Type B pancreatic cell (in vitro differentiated cells): ENCODE measurements at places on chromosomes 6 and 20. TPM values are rescaled to one million over a fixed set of nuclear protein-coding genes. Genes with fewer than 3 reads are reported as not detected.
A peak's percentile ranks its signal among the peaks of the same experiment; 100 is the strongest.

The GABBR1 gene
- 26.6 and 71.7 TPM in 2 replicates for total RNA-seq

The CCN5 gene
- total RNA-seq = not detected in 2 replicates

The VTA1 gene
- 49.9 and 53.7 TPM in 2 replicates for total RNA-seq

The BTNL2 gene
- not detected in 2 replicates for total RNA-seq

GRCh38 chr20:51444922-51445438, 97.5 kb downstream of the NFATC2 start:
- H3K36me3 ChIP-seq = no peaks in the 10 kb centered on the region
- no peak for DNase-seq
- peak overlapping the region; percentile 48 for H3K4me3 ChIP-seq
- peaks cover 43% of the 10 kb centered on the region for H3K4me1 ChIP-seq

DNA sequence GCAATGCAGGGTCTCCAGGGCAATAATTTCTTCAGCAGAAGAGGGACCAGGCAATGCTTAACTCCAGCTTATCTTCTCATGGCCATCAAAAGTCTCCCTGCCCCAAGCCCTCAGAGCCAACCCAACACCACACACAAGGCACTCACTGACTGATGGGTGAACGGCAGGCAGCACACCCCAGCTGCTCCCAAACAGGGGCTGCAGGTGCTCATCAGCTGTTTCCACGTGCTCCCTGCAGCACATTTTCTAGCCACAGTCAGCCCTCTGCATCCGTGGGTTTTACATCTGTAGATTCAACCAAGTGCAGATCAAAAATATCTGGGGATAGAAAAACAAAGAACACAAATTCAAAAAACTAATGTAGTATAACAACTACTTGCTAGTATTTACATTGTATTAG, 4.0 kb upstream of the GABRR1 start:
- no peak for DNase-seq
- no peak overlapping the region for H3K27ac ChIP-seq
- no peaks in the 10 kb centered on the region for H3K36me3 ChIP-seq
- H3K27me3 ChIP-seq = peaks cover 4% of the 10 kb centered on the region

GRCh38 chr6:136762022-136762975, 30.0 kb downstream of the MAP3K5 start:
- DNase-seq = no peak
- peaks cover 17% of the 10 kb centered on the region for H3K4me1 ChIP-seq
- H3K4me3 ChIP-seq = no peak overlapping the region
- no peak overlapping the region for H3K27ac ChIP-seq
- H3K27me3 ChIP-seq = no peaks in the 10 kb centered on the region
- no peaks in the 10 kb centered on the region for H3K36me3 ChIP-seq

DNA sequence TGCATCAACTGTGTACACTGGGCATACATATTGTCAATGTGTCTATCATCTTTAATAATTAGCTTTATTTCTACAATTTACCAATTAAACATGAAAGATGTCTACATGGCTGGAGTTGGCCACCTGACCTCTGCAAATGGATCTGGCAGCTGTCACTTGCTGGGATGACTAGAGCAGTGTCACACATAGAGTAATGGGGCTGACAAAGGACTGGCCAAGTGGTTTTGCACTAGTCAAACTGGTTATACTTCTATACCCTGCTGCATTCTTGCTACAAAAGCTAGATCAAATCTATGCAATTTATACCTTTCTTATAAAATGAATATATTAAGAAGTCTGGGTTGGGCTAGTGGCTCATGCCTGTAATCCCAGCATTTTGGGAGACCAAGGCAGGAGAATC, 99.3 kb downstream of the SESN1 start:
- no peak overlapping the region for H3K4me3 ChIP-seq
- no peaks in the 10 kb centered on the region for H3K27me3 ChIP-seq
- H3K4me1 ChIP-seq = peaks cover 10% of the 10 kb centered on the region
- no peak overlapping the region for H3K27ac ChIP-seq

DNA sequence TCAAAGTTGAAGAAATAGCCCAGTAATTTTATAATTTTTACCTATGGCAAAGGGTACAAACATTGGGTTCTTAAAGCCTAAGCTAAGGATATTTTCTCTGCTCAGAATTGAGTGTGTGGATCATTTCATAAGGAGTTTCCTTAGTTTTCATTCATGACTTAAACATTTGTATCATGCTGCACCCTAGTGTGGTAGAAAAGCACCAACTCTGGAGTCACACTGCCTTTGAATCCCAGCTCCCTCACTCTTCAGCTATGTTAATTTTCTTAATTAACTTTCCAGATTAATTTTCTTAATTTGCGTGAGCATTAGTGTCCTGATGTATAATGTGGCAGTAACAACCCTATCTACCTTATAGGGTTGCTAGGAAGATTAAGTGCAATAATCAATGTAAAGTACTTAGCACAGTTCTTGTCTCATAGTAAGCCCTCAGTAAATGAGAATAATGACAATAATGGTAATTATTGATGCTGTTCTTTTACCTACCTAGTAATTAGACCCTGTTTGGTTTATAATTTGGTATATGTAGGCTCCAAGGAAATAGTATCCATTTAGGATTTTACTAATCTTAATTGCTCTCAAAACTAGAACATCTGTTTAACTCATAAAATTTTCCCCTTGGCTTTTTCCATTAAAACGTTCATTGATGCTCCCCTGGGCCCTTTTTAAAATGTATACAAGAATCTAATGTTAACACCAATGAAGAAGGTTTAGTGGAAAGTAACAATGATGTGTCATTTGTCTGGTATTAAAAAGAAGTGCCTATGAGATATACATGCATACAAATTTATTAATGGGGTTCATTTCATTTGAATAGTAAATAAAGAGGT, 31.6 kb downstream of the DSE start:
- no peak overlapping the region for H3K4me3 ChIP-seq
- no peak for DNase-seq
- no peaks in the 10 kb centered on the region for H3K27me3 ChIP-seq
- H3K27ac ChIP-seq = no peak overlapping the region
- peaks cover 63% of the 10 kb centered on the region for H3K4me1 ChIP-seq
- peaks cover 16% of the 10 kb centered on the region for H3K36me3 ChIP-seq

DNA sequence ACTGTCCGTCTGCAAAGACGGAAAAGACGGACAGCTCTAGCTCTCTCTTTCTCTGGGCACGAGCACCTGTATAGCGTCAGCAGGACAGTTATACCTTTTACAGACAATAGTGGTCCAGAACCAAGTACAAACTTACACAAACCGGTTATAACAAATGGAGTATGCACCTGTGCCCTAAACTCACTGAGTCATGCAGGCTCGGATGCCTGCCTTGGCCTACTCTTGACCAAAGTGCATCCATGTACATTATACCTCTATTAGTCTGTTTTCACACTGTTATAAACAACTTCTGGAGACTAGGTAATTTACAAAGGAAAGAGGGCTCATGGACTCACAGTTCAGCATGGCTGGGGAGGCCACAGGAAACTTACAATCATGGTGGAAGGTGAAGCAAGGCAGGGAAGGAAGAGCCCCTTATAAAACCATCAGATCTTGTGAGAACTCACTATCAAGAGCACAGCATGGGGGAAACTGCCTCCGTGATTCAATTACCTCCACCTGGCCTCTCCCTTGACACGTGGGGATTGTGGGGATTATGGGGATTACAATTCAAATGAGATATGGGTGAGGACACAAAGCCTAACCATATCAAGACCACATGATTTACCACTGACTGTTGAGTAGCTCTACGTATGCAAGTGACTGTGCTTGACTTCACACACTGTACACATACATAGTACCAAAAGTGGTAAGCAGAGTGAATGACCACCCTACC, 23.1 kb downstream of the MAN1A1 start:
- no peak for DNase-seq
- H3K27me3 ChIP-seq = peaks cover 5% of the 10 kb centered on the region
- H3K27ac ChIP-seq = peak overlapping the region; percentile 35
- H3K36me3 ChIP-seq = peaks cover 16% of the 10 kb centered on the region
- no peak overlapping the region for H3K4me3 ChIP-seq
- peaks cover 6% of the 10 kb centered on the region for H3K4me1 ChIP-seq

GRCh38 chr20:3771552-3772058, 4.1 kb upstream of the ADISSP start:
- no peak overlapping the region for H3K4me3 ChIP-seq
- peaks cover 10% of the 10 kb centered on the region for H3K4me1 ChIP-seq
- no peak for DNase-seq
- H3K27me3 ChIP-seq = peaks cover 4% of the 10 kb centered on the region
- no peak overlapping the region for H3K27ac ChIP-seq

DNA sequence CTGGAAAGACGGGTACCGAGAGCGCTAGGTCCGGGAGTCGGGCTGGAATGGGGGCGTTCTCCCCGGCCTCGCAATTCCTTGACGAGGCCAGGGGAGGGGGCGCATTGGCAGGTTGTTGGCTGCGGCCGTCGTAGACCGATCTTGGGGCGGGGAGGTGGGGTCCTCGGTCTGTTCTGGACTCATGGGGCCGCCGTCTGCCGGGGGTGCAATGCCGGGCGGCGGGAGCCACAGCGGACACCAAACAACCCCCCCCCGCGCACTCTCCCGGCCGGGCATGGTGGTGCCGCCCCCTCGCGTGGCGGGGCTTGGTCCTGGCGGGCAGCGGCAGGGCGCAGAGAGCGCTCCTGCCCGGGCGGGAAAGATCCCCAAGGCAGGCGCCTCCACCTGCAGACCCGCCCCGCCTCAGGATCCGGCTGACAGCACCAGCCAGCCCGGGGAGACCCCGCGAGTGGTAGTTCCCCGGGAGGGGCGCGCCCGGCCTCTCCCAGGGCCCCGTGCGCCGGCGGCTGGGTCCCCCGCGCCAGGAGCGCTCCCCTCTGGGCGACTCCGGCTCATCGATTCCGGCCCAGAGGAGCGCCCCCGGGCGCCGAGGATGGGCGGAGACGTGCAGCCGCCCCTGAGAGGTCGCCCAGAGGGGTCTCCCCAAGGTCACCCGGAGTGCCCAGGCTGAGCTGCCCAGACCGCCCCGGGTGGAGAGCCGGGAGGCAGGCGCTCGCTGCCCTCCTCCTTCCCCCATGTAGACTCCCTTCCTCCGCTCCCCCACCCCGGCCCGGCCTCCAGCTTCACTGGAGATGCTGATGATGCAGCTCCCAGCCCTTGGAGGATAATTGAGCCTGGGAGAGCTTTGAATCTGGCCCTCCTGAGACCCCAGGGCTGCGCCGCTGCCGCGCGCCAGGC, 709 bp downstream of the PPP1R16B start:
- no peaks in the 10 kb centered on the region for H3K36me3 ChIP-seq
- peaks cover 66% of the 10 kb centered on the region for H3K27me3 ChIP-seq
- H3K4me3 ChIP-seq = peak overlapping the region; percentile 84
- DNase-seq = no peak
- no peak overlapping the region for H3K27ac ChIP-seq
- no peaks in the 10 kb centered on the region for H3K4me1 ChIP-seq

DNA sequence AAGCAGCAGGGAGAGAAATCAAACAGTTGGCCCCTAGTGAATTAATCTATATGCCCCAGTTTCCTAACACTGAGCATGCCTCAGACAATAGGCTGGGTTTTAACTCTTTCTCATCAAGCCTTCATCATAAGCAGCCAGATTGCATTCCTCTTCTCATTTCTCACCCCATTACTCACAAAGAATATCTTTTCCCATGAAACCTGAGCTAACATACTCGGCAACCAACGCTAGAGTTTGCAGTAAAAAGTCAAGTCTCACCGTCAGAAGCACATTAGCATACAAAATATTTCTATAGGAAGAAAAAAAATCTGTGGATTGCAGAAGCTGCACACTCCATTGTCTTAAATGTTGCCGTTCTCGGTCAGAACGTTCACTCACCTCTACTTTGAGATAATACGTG, 429.9 kb upstream of the ARID1B start:
- no peaks in the 10 kb centered on the region for H3K27me3 ChIP-seq
- no peak overlapping the region for H3K4me3 ChIP-seq
- peaks cover 16% of the 10 kb centered on the region for H3K4me1 ChIP-seq
- no peak for DNase-seq
- no peaks in the 10 kb centered on the region for H3K36me3 ChIP-seq

- no peaks in the 10 kb centered on the region for H3K4me1 ChIP-seq
- no peaks in the 10 kb centered on the region for H3K27me3 ChIP-seq
- no peak overlapping the region for H3K4me3 ChIP-seq
- no peak overlapping the region for H3K27ac ChIP-seq
Observed at GRCh38 chr6:135298455-135298854, 117.3 kb downstream of the MYB start.

DNA sequence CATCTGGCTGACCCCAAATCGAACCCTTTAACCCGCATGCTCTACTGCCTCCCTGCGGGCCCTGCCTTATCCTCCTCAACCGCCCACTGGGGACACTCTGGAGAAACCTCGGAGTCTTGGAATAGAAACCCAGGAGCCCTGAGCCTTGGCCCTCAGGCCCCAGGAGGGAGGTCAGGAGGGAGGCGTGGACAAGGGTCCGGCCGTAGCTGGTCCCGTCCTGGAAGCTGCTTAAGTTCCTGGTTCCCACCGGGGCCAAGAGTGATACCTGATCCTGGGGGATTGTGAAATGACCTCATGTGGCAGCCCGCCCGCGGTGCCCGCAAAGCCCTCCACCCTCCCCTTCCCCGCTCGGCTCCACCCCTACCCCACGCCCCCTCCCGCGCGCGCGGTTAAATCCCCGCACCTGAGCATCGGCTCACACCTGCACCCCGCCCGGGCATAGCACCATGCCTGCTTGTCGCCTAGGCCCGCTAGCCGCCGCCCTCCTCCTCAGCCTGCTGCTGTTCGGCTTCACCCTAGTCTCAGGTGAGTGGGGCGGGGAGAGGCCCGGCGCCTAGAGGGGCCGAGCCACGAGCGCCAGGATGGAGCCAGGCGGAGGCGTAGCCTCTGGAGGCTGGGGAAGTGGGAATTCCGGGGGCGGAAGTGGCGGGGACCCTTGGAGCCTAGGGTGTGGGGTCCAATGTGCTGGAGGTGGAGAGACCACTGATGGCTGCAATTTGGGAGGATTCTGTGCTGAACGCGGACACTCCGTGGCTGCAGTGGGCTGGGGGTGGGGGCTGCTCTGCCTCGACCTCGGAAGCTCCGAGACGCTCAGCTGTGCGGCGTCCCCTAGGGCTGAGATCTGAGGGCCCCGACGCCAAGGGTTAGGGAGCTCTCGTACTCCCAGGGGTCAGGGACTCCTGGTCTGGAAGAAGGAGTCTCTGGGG, at the start of gene WFDC2:
Gene WFDC2, plus strand, starts transcription at position 418 of the 926 bp plus-strand sequence. Its CDS starts 29 bp downstream, at position 447.
- H3K4me1 ChIP-seq = peaks cover 6% of the 10 kb centered on the region
- DNase-seq = no peak
- H3K27ac ChIP-seq = peak within 1 kb of the TSS; percentile 19
- H3K4me3 ChIP-seq = peak within 1 kb of the TSS; percentile 87
- peaks cover 11% of the 10 kb centered on the region for H3K36me3 ChIP-seq

GRCh38 chr6:131602781-131603312, 25.2 kb downstream of the MED23 start:
- no peaks in the 10 kb centered on the region for H3K27me3 ChIP-seq
- H3K36me3 ChIP-seq = peaks cover 18% of the 10 kb centered on the region
- DNase-seq = no peak

DNA sequence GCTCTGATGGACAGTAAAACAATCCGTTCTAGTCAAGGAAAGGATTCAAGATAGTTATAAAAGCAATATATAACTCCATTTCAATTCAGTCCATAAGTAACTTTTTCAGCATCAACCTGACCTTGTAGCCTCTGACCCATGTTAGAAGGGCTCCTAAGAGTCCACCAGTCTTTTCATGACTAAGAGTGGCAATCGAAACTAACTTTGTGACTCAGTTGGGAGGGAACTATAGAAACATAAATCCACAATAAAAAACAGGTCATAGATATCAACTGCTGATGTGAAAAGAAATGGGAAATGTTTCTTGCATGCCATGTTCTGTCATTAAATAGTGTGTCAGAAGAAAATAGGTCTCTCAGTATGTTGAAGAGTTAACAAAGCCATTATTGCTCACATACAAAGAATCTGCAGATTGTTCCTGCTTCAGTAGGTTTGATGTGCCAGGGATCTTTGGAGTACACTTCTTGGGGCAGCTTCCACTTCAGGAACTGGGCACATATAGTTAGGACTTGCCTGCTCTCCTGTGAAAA, 16.2 kb upstream of the RBL1 start:
- no peaks in the 10 kb centered on the region for H3K4me1 ChIP-seq
- no peaks in the 10 kb centered on the region for H3K36me3 ChIP-seq
